NCI-H2081 treated with DMSO at 0.1 percent for 48 hours (cell line): ENCODE measurements at places on chromosomes 4 and X.

DNA sequence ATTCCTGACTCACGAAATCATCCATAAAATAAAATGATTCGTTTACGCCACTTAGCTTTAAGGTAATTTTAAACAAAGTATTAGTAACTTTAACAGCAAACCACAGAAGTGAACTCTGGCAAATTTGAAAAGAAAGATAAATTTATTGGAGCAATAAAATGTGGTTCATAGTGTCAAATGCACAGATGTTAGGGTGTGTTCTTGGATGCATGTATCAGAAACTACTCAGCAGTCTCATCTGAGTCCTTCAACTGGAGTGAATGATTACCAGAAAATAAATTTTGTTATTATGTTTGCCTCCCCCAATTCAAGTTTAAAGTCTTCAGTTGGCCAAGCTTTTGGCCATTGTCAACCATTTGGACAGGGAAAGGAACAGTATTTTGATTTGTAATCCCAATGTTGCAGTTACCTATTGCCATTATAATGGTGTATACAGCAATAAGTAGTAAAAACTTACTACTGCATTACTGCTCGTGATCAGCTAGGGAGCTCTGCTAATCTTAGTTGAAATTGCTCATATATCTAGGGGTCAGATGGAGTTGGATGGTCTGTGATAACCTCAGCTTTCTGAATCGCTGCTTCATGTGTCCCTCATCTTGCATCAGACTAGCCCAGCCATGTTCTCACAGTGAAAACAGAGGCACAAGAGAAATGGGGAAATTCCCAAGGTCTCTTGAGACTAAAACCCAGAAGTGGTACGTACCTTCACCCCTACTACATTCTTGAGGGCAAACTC, 254.6 kb upstream of the KCNIP4 start:
- no peak for DNase-seq

DNA sequence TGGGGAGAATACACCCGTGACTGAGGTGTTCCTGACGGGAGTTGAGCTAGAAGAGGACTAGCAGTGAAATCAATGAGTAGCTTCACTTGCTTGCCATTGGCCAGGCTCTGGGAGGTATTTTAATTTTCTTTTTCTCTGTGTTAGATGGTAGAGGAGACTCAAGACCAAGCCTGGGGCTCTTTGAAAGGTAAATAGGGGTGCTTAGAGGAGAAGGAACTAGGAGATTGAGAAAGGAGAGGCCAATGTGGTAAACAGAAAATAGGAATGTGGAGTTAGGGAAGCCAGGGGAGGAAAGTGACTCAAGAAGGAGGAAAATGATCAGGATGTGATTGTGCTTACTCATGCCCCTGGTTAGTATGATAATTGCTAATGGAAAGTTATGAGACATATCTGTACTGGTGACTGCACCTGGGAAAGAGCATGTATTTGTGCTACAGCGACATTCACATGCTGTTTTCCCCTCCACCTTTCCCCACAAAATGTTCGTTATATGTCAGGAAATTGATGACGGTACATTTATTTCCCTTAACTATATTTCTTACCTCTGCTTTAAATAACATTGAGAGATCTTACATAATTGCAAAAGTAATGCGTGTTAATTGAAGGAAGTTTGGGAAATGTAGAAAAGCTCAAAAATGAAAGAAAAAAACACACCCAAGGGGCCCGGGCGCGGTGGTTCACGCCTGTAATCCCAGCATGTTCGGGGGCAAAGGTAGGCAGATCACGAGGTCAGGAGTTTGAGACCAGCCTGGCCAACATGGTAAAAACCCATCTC, 16.9 kb upstream of the LRBA start:
- no peak for DNase-seq

- DNase-seq: no peak
These were observed 47.7 kb downstream of the RPS6KA3 start for GRCh38 chrX:20218836-20219505.

GRCh38 chr4:108535757-108536156, 84.6 kb upstream of the RPL34 start:
- no peak for DNase-seq

GRCh38 chrX:136731798-136732197, 48.9 kb downstream of the ARHGEF6 start:
- DNase-seq: no peak

GRCh38 chrX:41445171-41445570, 2.0 kb upstream of the NYX start:
- DNase-seq: no peak

DNA sequence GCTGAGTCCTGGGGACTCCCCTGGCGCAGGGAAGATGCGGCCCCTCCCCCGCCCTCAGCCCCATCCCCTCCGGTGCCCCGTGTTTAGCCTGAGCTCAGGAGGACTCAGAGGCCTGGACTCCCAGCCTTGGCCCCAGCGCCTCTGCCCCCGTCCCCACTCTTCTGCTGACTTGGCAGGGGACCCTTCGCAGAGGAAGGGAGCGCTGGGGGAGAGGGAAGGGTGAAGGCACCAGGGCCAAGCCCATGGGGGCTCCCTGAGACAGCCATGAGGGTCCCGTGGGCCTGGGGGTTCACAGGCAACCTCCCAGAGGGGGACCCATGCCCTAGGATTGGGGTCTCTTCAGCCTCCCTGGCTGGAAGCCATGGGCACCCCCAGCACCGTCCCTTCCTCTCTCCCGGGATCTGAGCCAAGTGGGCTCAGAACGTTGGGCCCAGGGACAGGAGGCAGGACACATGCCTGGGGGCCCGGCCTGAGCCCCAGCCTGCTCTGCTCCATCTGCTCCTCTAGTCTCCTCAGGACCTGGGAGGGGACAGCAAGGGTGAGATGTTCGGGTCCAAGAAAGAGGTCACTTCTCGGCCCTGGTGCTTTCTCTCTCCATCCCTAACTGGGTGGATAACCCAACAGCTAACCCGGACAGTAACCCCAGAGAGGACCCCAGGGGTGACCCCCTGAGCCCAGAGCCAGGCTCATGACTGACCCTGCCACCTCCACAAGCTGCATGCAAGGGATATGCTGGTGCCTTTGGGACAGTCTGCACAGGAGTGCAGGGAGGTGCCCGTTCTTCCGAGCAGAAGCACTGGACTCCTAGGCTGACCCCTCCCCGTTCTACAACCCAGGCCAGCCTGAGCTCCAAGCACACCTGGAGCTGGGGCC, 1.5 kb upstream of the CPLX1 start:
- DNase-seq: no peak

GRCh38 chr4:141020801-141021261, 112.4 kb downstream of the RNF150 start:
- no peak for DNase-seq

GRCh38 chr4:146235654-146236177, 21.4 kb downstream of the REELD1 start:
- DNase-seq: no peak

- no peak for DNase-seq
These were observed 33.7 kb upstream of the ADAMTS3 start for GRCh38 chr4:72602396-72603376.

- DNase-seq: no peak
These were observed 267.4 kb downstream of the ANK2 start for GRCh38 chr4:113316879-113317278.

GRCh38 chr4:186015212-186015817, 53.6 kb upstream of the TLR3 start:
- no peak for DNase-seq

DNA sequence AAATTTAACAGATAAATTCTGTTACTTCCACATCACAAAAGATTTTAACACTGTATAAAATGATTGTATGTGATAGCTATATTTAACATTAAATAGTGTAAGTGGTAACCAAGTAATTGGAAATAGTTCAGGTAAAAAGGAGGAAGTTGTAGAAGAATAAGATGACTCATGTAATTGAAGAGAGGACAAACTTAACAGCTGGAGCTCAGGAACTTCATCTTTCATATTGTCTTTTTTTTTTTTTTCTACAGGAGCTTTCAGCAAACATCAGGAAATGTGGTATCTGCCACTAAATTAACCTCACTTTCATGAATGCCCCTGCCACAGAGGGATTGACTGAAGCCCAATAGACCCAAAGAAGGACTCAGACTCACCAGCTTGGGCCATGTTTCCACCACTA, 188.4 kb upstream of the VEGFC start:
- DNase-seq: no peak

- no peak for DNase-seq
These were observed 29.0 kb downstream of the RNF212 start for GRCh38 chr4:1084394-1084793.

GRCh38 chr4:150164055-150164454, 85.8 kb downstream of the DCLK2 start:
- DNase-seq: no peak

- DNase-seq: no peak
These were observed 26.8 kb upstream of the DUSP21 start for GRCh38 chrX:44817029-44817428.

DNA sequence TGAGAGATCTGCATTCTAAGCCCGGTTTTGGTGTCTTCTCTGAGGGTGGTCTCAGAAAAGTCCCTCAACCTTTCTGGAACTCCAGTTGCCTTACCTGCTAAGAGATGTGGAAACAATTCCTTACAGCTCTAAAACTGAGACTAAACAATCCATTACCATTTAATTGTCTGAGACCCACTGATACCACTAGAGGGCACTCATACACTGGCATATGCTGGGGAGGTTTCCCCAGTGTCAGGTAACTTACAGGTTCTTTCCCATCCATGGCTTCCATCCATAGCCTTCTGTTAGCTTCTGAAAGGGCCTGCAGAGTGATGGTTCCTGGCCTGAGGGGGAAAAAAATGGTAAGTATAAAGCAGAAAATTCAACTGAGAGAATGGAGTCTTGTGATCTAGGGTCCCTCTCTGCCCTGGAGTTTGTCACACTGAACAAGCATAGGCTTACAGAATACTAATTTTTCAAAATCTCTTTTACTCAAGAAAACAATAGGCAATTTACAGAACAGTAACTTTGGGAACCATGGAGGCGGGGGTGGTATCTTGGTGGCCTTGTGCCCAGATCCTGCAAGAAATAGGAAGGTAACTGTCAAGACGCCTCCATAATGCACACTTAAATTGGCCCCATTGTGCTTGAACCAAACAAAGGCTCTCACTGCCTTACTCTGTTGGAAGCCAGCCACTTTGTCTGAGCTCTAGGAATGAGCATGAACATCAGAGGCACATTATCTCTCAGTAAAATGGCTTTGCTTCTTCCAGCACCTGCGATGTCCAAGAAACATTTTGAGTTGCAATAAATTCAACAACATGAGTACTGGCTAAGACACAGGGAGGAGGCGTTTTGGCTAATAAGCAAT, 236.1 kb downstream of the OPHN1 start:
- DNase-seq: no peak

DNA sequence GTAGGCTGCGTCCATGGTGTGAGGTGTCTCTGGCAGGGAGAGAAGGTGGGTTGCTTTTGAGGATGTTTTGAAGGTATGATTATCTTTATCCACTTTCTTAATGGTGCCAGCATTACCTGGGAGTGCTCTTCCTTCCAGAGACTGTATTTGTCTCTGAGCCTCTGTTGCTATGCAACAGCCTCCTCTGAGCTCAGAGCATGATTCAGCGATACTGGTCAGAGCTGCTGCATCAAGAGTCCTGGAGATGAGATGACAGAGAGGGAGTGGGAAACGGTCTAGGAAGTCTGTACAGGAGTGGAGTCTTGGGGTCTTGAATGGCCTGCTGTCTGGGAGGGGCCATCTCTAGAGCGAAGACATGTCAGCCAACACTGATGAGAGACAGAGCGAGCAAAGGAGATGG, 104.4 kb upstream of the RAB40AL start:
- DNase-seq: no peak

DNA sequence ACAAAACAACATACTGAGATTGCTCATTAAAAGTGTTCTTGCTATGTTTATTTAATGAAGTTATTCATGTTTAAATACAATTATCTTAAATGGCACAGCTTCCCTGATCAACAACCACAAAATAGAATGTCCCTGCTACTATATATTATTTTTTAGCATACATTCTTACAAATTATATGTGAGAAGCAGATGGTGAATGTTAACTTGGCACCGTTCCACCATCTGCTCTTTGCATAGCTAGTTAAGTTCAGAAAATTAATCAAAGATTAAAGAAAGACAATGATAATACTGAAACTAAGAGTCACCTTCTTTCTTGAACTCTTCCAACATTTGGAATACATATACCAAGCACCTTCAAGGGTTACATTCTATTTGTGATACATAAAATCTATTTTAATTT, 94.2 kb downstream of the PPP3CA start:
- DNase-seq: no peak

DNA sequence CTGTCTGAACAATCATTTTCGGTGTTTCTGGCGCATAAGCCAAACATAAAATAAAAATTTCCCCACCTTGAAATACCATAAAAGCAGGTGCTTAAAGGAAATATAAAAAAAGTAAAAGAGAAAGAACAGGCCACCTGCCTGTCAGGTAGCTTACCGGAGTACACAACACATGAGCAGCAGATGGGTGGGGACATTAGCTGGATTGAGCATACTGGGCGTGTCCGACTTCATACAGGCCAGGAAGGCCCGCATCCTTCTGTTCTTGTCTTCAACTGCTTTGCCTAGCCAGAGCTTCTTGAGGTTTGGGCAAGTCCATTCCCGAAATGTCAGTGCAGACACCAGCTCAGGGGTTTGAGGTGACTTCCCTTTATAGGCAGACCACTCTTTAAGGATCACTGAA, 66.7 kb downstream of the FAM120C start:
- no peak for DNase-seq

- DNase-seq: no peak
These were observed 41.3 kb upstream of the CCKAR start for GRCh38 chr4:26531491-26532116.

DNA sequence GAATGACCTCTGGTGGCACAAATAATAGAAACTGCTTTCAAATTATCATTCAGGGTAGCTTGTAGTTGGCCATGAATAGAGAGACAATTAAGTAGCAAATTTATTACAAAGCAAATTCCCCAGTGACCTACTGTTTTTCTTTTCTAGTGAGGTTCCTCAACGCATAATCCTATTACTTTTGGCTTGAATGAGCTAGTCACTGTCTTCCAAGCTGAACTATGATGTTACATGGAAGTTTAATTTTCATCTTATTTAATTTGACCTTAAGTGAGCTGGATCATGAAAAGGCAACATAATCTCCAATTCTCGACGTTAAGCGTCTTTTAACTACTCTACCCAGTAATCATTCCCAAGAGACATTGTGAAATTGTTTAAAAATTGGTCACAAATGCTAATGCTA, 347.4 kb upstream of the MAGEB2 start:
- no peak for DNase-seq

- no peak for DNase-seq
These were observed 22.0 kb downstream of the PPEF2 start for GRCh38 chr4:75880278-75880677.

DNA sequence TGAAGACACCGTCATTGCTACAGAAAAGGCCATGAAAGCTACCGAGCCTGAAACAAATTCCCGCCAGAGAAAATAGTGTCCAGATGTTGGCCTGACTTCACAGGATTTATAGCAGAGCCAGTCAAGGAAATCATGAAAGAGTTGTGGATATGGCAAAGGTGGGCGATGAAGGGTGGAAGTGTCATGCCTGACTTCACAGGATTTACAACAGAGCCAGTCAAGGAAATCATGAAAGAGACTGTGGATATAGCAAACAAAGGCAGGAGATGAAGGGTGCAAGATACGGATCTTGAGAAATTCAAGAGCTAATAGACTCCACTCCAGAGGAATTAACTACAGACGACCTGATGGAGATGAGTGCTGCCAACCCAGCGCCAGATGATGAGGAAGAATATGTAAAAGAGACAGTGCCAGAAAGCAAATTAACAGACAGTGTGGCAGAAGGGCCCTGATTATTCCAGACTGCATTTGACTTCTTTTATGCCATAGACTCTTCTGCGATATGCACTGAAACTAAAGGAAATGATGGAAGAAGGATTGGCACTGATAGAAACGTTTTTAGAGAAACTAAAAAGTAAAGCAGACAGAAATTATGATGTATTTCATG, 17.2 kb downstream of the TRMT44 start:
- no peak for DNase-seq

- DNase-seq: no peak
These were observed 91.8 kb upstream of the HPRT1 start for GRCh38 chrX:134368126-134368525.
